Stimulated activated CD4-positive, alpha-beta T cell treated with anti-CD3 and anti-CD28 coated beads, Interleukin-1b, Interleukin-23, amount 100 ng/mL, for 1 hour (primary cell): ENCODE measurements at places on chromosomes 11 and 22.

GRCh38 chr11:47156333-47156732 lies 20.3 kb downstream of the ARFGAP2 start:
- no peak for DNase-seq

- DNase-seq: no peak
Measured at GRCh38 chr22:30325065-30325720, 1.5 kb downstream of the TBC1D10A start.

DNA sequence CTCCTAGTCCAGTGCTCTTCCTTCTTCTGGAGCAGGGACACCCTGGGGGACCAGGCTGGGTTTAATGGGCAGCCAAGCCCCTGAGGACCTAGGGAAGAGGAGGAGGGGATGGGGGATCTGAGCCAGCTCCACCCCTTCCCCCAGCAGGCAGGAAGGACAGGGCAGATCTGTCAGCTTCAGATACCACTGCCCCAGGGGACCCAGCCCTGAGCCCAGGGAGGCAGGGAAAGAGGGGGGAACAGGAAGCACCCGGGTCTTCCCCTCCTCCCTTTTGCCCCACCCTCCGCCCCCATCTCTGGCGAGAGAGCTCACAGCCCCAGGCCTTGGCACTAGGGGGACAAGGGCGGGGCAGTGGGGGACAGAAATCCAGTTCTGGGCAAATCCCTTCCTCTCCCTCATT lies 11.7 kb upstream of the SOX10 start:
- no peak for DNase-seq

GRCh38 chr22:21651521-21652009 lies 9.5 kb downstream of the SDF2L1 start:
- no peak for DNase-seq

DNA sequence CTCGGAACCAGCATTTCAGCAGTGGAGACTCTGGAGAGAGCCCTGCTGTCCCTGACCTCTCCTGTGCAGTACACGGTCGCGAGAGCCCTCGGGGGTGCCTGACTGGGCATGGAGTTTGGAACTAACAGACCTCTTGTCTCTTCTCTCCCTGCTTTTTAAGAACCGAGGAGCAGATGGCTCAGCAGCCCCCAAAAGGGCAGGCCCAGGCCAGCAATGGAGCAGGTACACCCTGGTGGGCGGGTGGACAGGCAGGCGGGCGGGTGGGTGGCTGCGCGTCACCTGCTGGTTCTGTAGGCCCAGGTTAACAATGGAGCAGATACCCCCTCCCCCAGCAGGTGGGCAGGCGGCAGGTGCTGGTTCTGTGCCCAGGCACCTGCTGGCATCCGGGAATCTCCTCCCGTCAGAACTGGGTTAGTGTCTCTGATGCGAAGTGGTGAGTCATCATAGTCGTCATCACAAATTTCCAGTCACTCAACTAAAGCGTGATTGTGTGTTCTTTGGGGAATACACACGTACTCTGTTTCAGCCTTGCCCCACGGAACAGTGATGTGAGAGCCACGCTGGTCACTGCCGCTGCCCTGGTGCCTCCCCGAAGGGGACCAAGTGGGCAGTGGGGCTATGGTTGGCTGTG lies 41.1 kb downstream of the GRAMD4 start:
- DNase-seq: peak; percentile 28
